ENCODE measurements at places on chromosomes 3 and 15.

DNA sequence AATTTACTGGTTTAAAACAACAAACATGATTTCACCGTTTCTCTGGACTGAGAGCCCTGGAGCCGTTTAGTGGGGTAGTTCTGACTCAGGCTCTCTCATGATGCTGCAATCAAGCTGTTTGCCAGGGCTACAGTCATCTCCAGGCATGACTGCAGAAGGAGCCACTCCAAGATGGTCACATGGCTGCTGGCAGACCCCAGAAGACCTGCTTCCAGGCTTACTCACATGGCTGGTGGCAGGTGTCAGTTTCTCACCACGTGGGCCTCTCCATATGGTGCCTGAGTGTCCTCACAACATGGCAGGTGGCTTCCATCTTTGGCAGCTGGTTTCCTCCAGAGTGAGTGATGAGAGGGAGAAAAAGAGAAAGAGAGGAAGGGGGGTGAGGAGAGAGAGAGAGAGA lies 378.3 kb upstream of the RGMA start:
- no peak for DNase-seq

GRCh38 chr3:133452641-133453319 lies 52.9 kb downstream of the BFSP2 start:
- DNase-seq, result no peak

DNA sequence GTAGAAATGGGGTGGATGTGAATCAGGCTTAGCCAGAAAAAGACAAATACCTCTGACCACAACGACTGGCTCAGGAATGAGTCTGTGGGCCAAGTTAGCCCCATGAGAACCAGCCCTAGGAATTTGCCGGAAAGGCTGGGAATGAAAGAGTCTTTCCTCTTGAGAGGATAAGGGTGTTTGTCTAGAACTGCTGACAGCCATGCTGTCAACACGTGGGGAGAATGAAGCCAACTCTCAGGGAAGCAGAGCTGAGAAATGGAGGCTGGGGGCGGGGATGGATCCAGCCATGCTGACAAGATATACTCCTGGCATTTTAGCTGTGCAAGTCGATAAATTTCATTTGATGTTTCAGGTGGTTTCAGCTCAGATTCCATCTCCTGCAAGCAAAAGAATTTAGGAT lies 10.6 kb upstream of the SLC6A1 start:
- peak; percentile 35 for DNase-seq

GRCh38 chr3:177498037-177498857 lies 301.0 kb upstream of the TBL1XR1 start:
- peak; percentile 75 for DNase-seq

DNA sequence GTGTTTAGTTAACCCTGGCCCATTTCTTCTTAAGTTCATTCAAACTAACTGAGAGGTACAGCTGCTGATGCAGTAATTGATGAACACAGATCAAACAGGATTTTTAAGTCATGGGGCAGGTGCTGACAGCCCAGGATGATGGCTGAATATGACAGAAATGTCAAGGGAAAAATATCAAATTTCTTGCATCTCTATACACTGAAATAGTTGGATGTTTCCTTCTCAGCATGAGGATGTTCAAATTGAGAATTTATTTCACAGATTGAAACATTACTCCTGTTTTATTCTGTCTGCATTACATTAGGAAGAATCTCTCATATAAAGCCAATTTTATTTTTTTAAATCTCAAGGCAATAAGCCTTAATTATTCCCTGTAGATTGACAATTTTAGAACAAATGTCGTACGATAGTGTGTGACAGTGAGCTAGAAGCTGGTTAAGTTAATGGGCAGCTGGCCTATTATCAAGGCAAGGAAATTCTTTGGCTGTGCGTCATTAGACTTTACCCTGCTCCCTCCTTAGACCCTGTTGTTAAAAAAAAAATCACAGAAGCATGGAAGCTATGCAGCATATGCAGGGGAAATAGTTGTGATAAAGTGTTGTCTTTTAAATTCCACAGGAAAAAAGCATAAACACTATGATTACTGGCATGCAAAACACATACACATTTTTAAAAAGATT lies 183.8 kb upstream of the KCNMB2 start:
- peak; percentile 94 for DNase-seq

- DNase-seq, result peak; percentile 58
Observed at GRCh38 chr15:29676961-29677402, 145.3 kb downstream of the TJP1 start.

- no peak for DNase-seq
Observed at GRCh38 chr15:64751464-64751863, 23.9 kb downstream of the RBPMS2 start.

GRCh38 chr3:52052831-52053306 lies 3.5 kb downstream of the DUSP7 start:
- DNase-seq, result peak; percentile 84

- no peak for DNase-seq
Observed at GRCh38 chr15:88680241-88681001, 41.6 kb downstream of the ISG20 start.

- peak; percentile 98 for DNase-seq
Observed at GRCh38 chr3:184298759-184299487, at the start of gene PSMD2. TSS of gene PSMD2 (plus strand) at chr3:184299241. CDS start at chr3:184299267, 26 bp downstream.

GRCh38 chr3:33915796-33916546 lies 117.5 kb downstream of the PDCD6IP start:
- DNase-seq, result peak; percentile 29

- peak; percentile 22 for DNase-seq
Observed at GRCh38 chr3:59812237-59813147, 762.7 kb upstream of the CFAP20DC start.

DNA sequence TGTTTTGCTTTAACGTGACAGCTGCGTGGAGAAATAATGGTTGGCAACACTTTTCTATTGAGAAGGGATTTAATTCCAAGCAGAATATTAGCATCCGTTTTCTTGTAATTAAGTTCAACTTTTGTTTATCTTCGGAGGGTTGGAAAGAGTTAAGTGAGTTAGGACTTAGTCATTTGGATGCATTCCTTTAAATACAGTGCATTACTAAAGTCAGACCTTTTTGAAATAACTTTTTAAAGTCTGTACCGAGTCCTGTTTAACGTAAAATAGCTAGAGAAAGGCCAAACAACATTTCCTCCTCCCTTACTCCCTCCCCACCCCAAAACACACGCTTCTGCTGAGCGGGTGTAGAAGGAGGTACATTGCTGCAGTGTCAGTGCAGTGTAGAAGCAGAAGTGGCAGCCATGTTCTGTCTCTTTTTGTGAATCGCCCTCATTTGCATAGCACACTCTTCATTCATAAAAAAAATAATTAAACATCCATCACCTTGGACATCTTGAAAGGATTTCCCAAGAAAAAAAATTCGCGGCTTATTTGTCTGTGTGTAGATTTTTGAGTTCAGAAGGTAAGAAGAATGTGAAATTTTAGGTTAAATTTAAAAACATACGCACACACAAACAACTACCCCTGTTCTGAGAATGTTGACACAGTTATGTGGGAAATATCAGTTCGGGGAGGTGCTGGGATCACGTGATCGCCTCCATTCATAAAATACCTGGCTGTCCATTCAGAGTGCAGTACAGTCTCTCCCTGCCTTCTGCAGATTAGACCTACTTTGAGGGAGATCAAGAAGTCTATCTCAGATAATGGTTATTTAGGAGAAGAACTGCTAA lies 1.6 kb downstream of the SPRED1 start:
- DNase-seq, result peak; percentile 71

DNA sequence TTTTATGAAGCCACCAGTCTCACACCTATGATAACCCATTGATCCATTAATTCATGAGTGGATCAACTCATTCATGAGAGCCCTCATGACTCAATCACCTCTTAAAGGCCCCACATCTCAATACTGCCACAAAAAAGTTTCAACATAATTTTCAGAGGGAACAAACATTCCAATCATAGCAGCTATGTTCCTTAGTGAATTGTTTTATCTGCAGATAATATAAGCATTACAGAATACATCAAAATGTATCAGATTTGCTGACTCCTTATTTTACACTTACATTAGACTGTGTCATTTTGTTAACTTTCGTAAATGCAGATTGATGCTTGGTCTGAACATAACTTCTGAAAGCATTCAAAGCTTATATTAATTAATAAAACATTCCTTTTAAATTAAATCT lies 155.3 kb upstream of the MBNL1 start:
- DNase-seq, result peak; percentile 59

GRCh38 chr3:57036952-57037351 lies 23.5 kb upstream of the SPATA12 start:
- DNase-seq, result no peak

GRCh38 chr3:197426121-197426566 lies 127.7 kb upstream of the DLG1 start:
- DNase-seq, result peak; percentile 47

DNA sequence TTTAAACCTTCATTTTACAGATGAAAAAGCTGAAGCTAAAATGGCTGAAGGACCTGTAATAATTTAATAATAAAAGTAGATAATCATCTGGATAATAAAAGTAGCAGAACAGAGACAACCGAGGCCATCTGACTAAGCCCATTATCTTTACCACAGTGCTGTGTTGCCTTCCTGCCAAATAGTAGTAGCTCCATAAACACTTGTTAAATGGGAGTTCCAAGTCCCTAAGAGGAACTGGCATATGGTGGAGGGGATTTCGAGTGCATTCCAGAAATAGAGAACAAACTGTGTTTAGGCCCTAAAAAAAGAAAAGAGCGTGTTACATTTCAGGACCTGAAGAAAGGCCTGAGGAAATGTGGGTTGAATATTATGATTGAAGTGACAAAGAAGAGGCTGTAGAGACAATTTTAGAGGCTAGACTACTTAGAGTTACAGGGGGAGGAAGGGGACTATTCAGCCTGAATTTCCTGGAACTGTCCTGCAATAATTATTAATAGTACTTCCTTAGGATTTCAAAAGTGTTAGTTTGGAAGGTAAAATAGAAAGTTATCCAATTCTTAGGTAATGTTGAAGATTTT lies 424.3 kb downstream of the ROBO2 start:
- DNase-seq, result no peak

GRCh38 chr15:39669661-39670060 lies 88.8 kb downstream of the THBS1 start:
- DNase-seq, result no peak

- no peak for DNase-seq
Observed at GRCh38 chr3:66484106-66484844, 16.5 kb downstream of the LRIG1 start.

DNA sequence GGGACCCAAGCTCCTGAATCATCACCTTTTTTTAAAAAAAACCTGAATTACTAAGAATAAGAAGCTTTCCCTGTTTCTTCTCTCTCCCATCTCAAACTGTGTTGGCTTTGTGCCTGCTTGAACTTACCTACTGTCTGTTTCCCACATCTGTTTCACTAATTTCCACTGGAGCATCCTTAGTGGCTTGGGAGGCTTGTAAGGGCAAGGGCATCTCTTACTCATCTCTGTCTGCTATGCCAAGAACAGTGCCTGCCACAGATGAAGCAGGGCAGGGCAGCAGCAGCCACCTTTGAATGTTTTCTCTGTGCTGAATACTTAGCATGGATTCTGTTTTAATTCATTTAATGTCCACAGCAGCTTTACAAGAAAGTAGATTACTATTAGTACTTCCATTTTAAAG lies 42.3 kb downstream of the SNRK start:
- DNase-seq, result no peak

DNA sequence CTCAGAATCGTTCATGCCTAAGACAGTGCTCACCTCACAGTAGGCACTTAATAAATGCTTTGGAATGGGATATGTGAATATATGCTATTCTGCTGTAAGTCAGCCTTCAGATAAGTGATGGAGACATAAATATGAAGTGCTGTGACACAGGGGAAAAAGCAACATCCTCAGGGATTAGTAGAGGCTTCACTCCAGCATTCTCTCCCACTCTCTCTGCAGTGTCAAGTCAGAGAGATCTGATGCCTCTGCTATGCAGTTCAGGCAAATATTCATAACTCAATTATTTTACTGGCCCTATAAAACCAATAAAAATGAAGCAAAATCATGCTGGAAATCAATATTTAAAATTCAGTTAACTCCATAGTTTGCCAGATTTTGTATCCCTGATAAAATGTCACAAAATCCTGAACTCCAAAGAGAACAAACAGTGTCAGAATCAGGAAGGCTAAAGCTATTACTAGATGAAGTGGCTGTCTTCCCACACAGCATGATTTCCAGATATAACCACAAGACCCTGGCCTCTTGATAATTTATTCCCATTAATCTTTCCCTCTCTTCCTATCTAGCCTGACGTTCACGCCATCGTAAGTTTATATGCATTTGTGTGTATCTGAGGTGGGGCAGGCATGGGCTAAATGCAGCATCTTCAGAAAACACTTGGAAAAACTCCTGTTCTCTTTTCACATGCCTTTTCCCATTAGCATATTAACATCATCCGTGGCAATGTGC lies 278.9 kb upstream of the ATP11B start:
- no peak for DNase-seq

DNA sequence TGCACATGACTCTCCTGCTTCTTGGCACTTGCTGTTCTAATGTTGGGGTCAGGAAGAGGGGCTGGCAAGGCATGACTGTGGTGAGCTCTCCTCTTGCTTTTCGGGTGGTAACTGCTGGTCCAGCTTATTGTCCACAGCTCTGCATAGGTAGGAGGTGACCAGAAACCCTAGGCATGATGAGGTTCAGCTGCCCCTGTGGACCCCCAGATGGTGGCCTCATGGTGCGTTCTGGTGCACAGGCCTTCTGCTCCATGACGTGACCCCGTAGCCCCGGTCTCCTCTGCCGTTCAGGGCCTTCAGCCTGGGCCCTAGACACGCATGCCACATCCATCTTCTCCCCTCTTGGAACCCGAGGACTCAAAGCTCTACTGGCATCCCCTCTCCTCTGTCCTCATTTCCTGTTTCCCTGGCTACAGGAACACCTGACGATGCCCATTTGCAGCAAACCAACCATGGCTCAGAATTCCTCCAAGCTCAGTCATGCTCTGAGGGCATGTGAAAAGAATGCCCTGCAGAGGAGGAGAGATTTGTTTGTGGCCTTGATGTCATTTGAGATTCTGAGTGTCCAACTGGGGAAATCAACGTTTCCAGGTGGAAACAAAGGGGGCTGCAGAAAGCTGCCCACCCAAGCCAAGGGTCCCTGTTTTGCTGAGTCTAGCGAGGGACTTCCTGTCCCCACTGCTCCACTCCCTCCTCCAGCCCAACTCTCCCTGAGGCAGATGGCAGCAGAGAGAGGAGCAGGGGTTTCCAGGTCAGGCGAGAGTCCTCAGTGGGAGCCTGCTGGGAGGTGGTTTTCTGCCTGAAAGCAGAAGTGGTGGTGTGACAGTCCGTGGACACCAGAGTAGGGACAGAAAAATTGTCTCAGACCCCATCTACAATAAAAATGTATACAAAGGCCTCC lies 198.7 kb upstream of the LYSMD4 start:
- no peak for DNase-seq

- DNase-seq, result no peak
Observed at GRCh38 chr15:96583671-96584070, 253.2 kb downstream of the NR2F2 start.

DNA sequence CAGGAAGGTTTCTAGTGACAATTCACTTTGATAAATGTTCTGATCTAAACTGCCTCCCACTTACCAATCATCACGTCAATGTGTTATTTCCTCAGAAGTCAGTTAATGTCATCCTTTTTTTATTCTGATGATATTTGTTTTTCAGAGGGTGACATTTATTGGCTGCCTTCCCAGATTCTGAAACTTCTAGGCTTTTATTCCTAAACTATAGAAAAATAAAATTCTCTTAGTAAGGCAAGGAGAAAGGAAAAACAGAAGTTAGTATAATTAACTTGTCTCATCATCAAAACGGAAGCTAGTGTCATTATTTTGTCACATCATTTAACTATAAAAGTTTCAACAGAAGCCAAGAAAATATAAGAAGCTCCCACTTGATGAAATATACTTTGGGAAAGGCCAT lies 100.0 kb upstream of the C3orf80 start:
- peak; percentile 52 for DNase-seq
